ENCODE measurements at places on chromosomes 5 and 9.

DNA sequence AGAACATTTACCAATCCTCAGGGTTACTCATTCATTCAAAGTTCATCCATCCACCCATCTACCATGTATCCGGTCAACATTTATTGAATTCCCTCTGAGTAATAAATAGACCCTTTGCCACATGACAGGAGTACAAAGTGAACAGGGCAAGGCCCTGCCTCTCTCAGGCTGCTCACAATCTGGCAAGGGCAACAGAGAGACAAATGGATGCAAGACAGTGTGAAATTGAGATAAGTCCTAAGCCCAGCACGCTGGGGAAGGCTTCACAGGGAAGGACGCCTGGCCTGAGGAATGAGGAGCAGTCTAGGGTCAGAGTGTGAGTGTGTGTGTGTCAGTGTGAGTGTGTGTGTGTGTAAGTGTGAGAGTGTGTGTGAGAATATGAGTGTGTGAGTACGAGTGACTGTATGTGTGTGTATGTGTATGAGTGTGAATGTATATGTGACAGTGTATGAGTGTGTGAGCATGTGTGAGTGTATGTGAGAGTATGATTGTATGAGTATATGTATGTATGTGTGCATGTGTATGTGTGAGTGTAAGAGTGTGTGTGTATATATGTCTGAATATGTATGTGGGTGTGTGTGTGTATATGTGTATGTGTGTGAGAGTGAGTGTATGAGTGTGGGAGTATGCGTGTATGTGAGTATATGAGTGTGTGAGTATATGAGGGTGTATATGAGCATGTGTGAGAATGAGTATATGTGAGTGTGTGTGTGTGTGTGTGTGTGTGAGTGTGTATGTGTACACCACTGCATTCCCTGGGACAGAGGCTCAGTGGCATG lies 145.6 kb downstream of the FSTL4 start:
- DNase-seq = no peak

DNA sequence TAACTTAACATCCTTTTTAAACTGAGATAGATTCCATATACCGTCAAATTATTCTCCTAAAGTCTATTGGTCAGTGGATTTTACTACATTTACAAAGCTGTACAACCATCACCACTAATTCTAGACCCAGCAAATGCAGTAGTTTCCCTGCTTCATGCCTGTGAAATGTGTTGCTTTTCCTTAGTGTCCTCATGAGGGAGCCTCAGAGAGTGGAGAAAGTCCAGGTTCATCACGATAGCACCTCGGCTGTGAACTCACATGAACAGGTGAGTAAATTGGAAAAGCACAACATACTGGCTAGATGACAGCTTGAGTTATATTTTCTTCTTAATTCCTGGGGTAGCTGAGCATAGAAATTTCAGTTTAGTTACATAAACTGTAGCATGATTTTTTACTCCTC lies 653.7 kb downstream of the MTRR start:
- no peak for DNase-seq

DNA sequence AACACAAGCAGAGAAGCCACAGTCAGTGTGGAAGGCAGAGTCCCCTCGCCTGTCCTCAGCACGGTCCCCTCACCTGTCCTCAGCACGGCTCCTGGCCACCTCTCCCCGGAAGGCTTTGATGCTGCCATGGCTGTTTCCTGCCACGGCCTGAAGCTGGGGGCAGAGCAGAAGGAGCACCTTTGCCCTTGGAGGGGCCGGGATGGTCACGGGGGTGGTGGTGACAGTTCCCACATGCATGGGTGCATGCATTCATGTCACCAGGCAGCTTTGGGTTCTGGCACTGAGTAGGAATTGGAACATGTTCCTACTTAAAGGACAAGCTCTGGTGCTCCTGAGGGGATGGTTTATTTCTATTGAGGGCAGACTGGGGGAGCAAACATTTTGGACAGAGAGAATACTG lies 57.8 kb upstream of the PHYKPL start:
- no peak for DNase-seq

GRCh38 chr9:33459115-33459514 lies 11.7 kb upstream of the AQP3 start:
- no peak for DNase-seq

- peak; percentile 82 for DNase-seq
Observed at GRCh38 chr5:150560401-150561191, 52.7 kb downstream of the NDST1 start.

GRCh38 chr9:10104774-10105173 lies 508.0 kb downstream of the PTPRD start:
- no peak for DNase-seq

DNA sequence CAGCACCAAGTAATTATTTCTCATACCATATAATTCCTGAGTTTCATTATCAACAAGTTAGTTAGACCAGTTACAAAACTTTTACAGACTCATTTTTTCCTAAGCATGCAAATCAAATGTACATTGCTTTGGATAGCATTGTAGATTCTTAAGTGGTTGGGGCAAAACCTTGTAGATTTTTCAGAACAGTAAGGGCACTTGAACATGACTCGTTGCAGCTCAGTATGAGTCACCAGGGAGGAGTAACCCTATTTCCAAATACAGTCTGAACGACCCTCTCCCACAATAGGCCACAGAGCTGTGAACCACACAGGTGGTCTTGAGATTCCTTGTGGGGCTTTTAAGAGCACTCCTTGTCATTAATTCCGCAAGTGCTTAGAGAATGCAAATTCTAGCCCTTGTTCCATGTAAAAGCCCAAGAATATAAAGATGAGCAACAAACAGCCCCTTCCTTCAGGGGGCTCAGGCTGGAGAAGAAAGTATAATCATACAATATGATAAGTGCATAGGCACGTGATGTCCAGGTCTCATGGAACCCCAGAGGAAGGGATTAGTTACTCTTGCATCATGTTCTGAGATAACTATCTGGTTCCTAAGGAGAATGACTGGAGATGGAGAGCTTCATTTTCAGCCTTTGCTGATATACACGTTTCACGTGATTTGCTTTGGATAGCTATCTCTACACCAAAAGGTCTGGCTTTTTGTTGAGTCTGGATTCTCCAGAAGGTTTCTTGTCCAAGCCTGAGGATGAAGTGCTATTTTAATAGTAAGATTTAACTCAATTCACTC lies 295.7 kb downstream of the KCNN2 start:
- DNase-seq = no peak

- DNase-seq = no peak
Observed at GRCh38 chr9:89218040-89218928, 39.7 kb upstream of the SHC3 start.

All from CD4-positive, alpha-beta memory T cell (primary cell).